ENCODE measurements at places on chromosomes 12 and 14. TPM values are rescaled to one million over a fixed set of nuclear protein-coding genes. Genes with fewer than 3 reads are reported as not detected.

- DNase-seq, result no peak
Measured at GRCh38 chr12:47768323-47768811, 4.7 kb upstream of the SLC48A1 start.

DNA sequence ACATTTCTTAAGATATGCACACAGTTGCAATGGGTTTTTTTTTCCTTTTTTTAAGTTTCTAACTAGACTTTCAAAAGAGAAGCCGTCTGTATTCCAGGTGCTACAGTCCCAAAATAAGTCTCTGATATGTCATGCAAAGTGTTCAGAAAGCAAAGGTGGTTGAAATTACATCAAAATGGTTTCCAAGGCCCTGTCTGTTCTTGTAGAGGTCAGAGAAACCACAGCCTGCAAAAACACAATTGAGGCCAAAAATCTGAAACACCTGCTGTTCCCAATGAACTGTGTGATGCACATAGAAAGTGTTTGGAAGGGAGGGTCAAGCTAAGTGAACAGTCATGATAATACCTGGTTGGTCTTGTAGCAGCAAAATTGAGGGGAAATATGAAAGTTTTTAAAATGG is 91.0 kb downstream of the VRK1 start:
- DNase-seq, result no peak

DNA sequence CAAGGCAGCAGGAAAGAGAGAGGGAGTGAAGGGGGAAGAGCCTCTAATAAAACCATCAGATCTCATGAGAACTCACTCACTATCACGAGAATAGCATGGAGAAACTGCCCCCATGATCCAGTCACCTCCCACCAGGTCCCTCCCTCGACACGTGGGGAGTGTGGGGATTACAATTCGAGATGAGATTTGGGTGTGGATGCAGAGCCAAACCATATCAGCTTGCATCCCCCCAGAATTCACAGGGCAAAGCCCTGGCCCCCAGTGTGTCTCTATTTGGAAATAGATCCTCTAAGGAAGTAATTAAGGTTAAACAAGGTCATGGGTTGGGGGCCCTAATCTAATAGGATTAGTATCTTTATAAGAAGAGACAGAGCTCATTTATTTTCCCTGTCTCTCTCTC is 56.1 kb upstream of the TCL1A start:
- no peak for DNase-seq

Gene AJUBA
- total RNA-seq, result 24.6 TPM

GRCh38 chr14:102605029-102605428 is 12.6 kb downstream of the RCOR1 start:
- no peak for DNase-seq

Measured in right atrium auricular region (tissue), 2 donors.